Body of pancreas (tissue), 4 donors: ENCODE measurements at places on chromosomes 11 and 22. TPM values are rescaled to one million over a fixed set of nuclear protein-coding genes. Genes with fewer than 3 reads are reported as not detected.

Gene CSNK2A3
- 0.78 TPM for total RNA-seq

Gene LRRC56
- total RNA-seq = 1.6 TPM

Gene OR5B3
- total RNA-seq = not detected

Gene P2RY6
- not detected for total RNA-seq

Gene HPX
- total RNA-seq = not detected

Gene DBX1
- not detected for total RNA-seq

Gene OR2AG1
- total RNA-seq = not detected

Gene SEPTIN5
- total RNA-seq = 15.2 TPM

Gene FGF3
- total RNA-seq = not detected

Gene CRYBA4
- not detected for total RNA-seq

Gene HTR3A
- 0.33 TPM for total RNA-seq

Gene KDELR3
- total RNA-seq = 16.3 TPM
